ENCODE measurements at places on chromosomes 11 and 22. TPM values are rescaled to one million over a fixed set of nuclear protein-coding genes. Genes with fewer than 3 reads are reported as not detected.
A peak's percentile ranks its signal among the peaks of the same experiment; 100 is the strongest.

The OR4C5 gene
- polyA plus RNA-seq, result not detected

The KCNK4 gene
- polyA plus RNA-seq, result not detected

The TIGD3 gene
- polyA plus RNA-seq, result 7.1 TPM

The SHISAL1 gene
- polyA plus RNA-seq, result 3.1 TPM

The PANX2 gene
- 2.0 TPM for polyA plus RNA-seq

The HBG2 gene
- not detected for polyA plus RNA-seq

GRCh38 chr11:94521684-94522083 is 9.4 kb downstream of the C11orf97 start:
- no peak for DNase-seq

DNA sequence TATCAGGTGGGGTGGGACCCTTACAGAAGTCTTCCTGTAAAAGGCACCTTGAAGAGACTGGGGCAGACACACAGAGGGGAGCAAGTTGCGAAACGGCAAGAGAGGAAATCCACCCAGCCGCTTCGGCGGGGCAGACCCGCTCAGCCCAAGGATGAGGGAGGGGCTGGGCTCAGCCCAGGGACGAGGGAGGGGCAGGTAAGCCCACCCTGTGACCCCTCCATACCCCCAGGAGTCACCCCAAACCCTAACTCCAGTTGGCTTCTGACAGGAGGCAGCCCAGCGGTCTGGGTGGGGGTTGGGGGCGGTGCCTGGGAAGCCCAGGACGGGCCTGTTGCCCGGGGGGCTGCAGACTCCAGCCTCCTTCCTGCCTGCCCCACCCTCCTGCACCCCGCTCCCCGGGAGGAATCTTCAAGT is 965 bp downstream of the OSBPL5 start:
- no peak for DNase-seq

DNA sequence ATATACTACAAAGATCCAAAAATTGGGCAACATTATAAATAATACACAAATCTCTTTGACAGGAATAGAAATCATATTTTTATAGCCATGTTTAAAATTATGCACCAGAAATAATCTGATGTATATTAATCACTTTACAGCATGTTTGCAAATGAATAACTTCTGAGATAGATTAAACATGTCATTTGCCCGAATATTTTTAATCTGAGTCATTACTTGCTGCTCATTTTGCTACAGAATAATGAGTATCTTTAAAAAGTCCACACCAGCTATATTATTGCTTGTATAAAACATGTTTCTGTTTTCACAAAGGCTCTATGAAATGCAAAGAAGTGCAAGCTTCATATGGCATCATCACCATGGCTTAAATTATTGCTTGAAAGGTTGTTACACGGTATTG is 336.8 kb downstream of the GUCY1A2 start:
- no peak for DNase-seq

GRCh38 chr22:31342389-31343140 is 3.6 kb downstream of the PATZ1 start:
- DNase-seq, result no peak

GRCh38 chr11:90744169-90744568 is 521.3 kb upstream of the CHORDC1 start:
- no peak for DNase-seq

GRCh38 chr11:35631891-35632290 is 13.6 kb downstream of the FJX1 start:
- DNase-seq, result no peak

DNA sequence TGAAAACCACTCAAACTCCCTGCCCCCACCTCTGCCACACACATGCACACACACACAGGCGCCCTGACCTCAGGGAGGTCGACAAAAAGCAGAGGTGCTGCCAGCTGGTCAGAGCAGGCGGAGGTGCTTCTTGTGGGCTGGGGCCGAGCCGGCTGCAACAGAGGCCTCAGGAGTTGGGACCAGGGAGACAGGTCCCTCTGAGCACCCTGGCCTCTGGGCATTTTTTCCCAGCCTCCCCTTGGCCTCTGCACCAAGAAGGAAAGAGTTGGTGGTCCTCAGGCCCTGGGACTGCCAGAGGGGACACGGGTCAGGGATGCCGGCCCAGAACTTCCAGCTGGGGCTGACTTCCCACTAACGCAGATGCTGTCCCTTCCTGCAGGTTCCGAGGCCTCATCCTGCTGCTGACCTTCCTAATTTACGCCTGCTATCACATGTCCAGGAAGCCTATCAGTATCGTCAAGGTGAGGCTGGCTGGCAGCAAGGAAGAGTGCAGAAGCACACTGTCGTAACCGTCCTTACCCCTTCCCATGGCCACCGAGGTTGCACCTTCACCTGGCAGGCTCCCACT is 13.4 kb downstream of the SLC37A2 start:
- DNase-seq, result no peak

DNA sequence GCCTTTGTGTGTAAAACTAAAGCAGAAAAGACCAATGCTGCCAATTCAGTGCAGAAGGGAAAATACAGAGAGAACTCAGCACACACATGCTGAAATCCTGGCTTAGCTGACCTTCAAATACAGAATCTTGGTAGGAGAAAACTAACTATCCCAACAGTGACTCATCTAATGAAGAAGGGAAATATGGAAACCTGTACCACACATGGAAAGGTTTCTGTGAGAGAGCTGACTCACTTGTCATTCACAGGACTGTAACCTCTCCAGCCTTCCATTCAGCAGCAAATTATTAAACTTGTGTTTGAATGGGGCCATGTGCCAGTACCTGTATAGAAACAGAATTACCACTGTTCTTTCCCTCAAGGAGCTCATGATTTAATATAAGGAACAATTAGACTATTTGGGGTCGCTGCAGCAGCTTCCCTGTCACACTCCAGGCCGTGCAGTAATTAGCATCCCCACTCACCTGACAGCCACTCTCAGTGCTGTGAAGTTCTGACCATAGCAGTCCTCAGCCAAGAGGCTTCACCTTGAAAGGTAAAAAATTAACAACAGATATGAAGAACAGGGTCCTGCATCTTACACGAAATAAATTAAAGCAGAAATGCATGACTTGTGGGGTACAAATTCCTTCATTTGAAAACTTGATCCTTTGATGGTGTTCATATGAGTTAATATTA is 53.9 kb downstream of the MSANTD4 start:
- no peak for DNase-seq

DNA sequence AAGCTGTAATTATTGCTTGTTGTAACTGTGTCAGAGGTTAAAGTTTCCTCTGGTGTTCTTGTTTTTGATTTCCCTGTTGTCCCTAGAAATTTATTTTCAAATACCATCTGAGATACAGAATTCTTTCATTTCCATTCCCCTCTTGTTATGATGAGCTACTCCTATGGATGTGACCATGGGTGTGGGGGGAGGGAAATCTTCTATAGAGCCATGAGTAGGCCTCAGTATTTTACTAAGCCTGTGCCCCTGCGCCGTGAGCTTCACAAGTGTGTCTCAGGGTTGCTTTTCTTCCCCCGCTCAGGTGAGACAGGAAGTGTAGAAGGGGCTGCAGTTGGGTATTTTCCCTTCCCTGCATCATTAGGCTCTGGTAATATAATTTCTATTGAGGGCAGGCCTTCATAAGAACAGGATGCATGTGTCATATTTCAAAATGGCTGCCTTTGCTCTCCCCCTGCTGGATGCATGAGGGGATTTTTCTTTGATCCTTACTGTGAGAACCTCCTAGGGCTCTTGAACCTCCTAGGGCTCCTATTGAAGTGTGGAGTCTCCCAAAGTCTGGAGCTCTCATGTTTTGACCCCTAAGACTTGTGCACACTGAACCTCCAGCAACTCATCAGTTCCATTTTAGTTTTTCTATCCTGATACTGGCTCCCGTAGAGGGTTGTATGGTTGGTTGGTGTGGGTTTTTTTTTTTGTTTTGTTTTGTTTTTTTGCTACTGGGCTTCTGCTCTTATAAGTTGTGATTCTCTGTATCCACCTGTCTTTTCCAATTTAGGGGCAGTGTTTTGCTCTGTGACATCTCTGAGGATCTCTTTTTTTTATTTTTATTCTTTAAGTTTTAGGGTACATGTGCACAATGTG is 658.2 kb downstream of the NTM start:
- DNase-seq, result no peak

DNA sequence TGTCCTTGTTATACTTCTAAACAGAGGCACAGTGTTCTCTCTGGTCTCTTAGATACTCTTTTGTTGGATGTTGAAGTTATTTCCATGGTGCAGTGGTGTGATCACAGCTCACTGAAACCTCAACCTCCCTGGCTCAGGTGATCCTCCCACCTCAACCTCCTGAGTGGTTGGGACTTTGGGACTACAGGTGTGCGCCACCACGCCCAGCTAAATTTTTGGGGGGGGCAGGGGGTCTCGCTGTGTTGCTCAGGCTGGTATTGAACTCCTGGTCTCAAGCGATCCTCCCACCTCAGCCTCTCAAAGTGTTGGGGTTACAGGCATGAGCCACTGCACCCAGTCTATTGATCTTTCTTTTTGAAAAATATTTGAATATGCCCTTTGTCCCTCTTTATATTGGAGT is 14.9 kb downstream of the ZNF74 start:
- no peak for DNase-seq

DNA sequence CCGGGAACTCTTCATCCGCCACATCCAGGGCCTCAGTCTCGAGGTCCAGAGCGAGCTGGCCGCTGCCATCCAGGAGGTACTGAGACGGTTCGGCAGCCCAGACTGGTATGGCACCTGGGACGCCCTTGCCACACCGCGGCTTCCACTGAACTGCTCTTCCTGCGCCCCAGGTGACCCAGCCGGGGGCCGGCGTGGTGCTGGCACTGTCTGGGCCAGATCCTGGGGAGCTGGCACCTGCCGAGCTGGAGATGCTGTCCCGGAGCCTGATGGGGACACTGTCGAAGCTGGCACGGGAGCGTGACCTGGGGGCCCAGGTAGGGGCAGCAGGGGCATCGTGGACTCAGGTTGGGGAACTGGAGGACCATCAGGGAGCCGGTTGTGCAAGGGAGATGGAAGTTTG is 1.4 kb downstream of the CCDC88B start:
- DNase-seq, result no peak

DNA sequence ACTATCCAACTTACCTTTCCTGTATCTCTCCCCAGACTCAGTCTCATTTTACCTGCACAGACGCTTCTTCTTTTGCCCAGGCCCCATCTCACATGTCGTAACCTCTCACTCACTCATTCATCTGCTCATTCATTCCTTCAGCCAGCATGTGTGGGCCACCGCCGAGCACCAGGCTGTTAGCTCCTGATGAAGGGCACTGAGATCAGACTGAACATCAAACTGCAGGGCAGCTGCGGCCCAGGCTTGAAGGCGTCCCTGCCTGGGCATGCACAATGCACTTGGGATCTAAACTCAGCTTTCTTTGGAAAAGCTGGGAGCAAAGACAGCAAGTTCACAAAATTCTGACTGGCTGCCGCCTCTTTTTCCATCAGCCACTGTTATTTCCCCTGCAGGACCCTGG is 1456.3 kb downstream of the BRD1 start:
- DNase-seq, result no peak

GRCh38 chr22:38766076-38766777 is 10.4 kb upstream of the SUN2 start:
- peak; percentile 76 for DNase-seq

DNA sequence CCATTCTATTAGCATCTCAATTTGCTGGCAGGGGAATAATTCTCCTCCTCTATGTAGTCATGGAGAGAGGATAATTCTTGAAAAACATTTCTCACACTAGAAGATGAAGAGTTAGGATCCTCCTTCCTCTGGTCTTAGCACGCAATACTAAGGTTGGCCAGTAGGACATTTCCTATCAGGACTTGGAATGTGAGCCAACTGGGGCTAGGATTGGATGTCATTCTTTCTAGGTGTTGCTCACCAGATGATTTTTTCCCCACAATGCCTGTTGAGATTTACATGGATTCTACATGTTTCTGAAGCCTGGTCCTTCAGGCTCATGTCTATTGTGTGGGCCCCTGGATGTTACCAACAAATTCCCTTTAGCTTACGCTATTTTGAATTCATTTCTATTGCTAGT is 28.0 kb downstream of the SLN start:
- DNase-seq, result no peak

DNA sequence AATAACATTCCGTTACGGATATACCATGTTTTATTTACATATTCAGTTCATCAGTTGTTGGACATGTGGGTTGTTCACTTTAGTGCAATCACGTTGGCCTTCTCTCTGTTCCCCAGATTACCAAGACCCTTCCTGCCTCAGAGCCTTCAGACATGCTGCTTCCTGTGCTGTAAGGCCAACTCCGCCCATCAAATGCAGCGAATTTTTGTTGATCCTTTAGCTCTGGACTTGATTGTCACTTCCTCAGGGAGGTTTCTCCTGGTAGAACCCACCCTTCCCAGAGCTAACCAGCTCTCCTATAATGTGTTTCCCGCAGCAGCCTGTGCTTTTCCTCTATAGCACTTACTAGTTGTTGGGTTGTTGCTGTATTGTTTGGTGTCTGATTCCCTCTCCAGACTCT is 39.4 kb downstream of the SWAP70 start:
- no peak for DNase-seq

GRCh38 chr11:37642296-37642695 is 1044.3 kb upstream of the RAG2 start:
- DNase-seq, result no peak

GRCh38 chr22:28930357-28931007 is 47.1 kb downstream of the ZNRF3 start:
- DNase-seq, result no peak

DNA sequence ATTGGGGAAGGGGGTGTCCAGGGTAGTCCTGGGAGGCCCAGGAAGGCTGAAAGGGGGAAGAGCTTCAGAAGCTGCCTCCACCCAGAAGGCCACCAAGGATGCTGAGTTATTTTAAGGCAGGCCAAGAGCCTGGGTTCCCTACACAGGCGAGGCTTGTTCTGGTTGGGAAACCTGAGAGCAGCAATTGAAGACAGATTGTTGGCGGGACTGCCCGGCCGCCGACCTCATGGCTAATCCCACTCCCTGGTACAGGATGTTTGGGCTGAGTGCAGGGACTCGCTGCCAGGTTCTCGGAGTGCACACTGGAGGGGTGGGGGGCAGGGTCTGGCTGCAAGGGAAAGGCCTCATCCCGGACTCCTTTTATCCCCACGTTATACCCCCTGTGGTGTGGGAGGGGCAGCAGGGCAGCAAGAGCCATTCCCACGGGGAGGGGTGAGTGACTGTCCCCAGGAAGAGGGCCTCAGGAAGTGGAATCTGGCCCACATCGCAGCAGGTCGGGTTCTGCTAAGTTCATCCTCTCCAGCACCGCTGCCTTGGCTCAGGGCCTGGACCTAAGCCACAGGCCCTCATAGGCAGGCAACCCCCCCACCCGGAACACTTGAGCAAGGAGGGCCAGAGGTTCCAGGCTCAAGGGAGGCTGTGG is 43.6 kb upstream of the PRR5 start:
- no peak for DNase-seq

DNA sequence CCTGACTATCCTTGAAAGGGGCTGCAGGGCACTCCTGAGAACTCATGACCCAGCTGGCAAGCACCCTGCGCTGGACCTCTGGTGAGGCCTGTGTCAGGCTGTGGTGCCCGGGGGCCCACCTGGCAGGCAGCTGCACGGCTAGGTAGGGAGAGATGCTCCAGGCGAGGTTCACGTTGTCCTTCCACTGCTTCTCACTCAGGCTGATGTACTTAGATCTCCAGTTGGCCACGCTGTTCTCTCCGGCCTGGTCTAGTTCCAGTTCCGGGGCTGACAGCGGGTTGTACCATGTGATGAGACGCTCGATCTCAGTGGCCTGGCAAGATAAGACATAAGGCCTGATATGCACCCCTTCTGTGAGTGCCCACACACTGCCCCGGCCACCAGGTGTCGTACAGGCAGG is 44.7 kb upstream of the SERPIND1 start:
- no peak for DNase-seq

GRCh38 chr11:59263225-59263894 is 50.6 kb upstream of the MPEG1 start:
- peak; percentile 28 for DNase-seq

GRCh38 chr11:116700586-116701220 is 72.1 kb downstream of the BUD13 start:
- peak; percentile 1 for DNase-seq

Measured in testis (tissue), 5 donors.